ENCODE measurements at places on chromosomes 2 and 18.

DNA sequence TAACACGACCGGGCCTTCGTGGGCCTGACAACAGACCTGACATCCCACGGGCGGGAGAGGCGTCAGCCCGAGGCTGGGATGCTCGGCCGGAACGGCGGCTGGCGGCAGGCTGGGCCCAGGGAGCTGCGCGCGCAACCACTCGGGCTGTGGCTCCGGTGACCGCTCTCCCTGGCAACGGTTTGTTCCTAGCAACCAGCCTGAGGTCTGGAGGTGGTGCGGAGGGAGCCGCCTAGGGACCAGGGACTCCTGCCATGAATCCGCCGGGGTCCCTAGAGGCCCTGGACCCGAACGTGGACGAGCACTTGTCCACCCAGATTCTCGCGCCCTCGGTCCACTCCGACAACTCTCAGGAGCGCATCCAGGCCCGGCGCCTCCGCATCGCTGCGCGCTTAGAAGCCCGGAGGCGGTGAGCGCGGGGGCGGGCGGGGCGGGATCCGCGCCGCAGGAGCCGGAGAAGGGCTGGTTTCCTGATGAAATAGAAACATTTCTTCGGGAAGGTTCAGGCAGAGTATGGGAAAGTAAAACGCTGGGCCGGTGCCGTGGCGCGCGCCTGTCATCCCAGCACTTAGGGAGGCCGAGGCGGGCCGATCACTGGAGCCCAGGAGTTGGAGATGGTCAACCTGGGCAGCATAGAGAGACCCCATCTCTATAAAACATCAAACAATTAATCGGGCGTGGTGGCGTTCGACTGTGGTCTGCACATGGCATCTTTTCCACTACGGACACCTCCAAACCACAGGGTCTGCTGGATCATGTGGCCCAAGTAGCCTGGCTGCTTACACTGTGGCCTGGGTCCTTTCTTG, at the start of gene DRC1:
Gene DRC1, plus strand, starts transcription at position 182 of the 803 bp plus-strand sequence. Its CDS starts 70 bp downstream, at position 252.
- DNase-seq: no peak

GRCh38 chr2:19879120-19879519, 22.7 kb downstream of the TTC32 start:
- DNase-seq: no peak

- DNase-seq: no peak
Measured at GRCh38 chr18:59996370-59996966, 96.7 kb downstream of the PMAIP1 start.

DNA sequence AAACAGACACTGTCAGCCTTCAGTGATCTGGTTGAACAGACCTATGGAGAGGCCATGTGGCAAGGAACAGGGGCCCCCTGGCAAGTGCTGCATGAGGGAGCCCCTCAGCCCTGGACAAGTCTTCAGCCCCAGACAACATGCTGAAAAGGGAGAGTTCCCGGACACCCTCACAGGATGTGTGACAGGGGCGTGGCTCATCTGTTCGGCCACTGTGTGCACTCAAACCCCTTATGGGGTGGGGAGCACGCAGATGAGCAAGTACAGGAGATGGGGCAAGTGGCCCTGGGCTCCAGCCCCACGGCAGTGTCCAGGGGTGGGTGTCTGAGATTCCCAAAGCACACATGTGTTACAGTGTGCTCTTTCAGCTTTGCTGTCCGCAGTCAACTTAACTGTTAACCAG, 35.4 kb upstream of the MPPE1 start:
- DNase-seq: no peak

DNA sequence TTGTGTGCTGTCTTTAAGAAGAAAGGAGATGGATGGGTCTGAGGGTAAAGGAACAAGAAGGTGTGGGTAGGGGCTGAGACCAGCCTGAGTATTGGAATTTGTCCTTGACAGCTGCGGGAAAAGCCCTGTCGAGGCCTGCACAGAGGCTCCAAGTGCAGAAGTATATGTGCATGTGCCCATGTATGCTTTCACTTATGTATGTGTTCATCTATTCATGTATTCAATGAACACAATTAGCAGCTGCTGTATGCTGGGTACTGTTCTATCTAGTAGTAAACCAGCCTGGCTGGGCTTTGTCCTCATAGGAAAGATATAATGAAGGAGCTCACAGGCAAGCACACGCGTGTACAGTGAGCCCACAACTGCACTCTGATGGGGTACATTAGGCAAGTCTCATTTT, 181.4 kb downstream of the CALCRL start:
- no peak for DNase-seq

DNA sequence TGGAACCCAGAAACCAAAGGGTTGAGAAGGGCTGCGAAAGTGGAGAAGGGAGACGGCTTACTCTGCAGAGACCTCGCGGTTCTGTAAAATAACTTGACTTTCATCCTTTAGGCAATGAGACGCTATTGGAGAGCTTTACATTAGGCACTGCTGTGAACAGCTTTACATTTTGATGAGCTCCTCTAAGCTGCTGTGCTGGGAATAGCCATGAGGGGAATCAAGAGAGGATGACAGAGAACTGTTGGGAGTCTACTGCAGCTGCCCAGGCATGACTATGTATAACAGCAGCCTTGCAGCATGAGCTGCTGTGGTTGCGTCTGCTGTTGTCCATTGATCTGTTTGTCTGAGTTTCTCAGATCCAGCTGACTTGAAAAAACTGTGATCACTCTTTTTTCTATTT, 310.8 kb upstream of the MAP2 start:
- no peak for DNase-seq

- no peak for DNase-seq
Measured at GRCh38 chr2:120204945-120205670, 18.1 kb downstream of the TMEM185B start.

DNA sequence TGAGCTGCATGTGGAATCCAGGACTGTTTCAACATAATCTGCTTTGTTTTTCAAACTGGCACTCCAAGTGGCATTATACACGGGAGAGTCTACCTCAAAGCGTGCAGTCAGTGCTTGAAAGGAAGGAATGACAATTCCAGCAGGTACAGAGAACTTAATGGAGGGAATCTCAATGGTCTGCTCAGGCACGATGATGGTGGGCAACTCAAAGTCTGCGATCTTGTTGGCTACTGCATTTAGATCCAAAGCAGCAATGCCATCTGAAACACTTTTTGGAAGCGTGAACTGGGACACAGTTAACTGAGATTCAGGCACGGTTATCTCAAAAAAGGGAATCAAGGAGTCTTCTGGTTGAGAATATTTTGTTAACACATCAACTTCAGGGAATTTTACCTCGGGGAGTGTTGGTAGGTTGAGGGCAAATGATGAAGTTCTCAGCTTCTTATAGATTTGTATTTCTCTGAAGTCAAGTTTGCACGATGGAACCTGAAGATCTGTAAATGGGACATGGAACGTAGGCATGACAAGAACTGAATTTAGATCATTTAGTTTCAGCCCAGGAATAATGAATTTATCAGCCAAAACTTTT, 38.7 kb downstream of the APOB start:
- DNase-seq: no peak

GRCh38 chr2:120538691-120539423, 192.9 kb downstream of the INHBB start:
- no peak for DNase-seq

- DNase-seq: no peak
Measured at GRCh38 chr2:86050301-86050700, 55.4 kb downstream of the POLR1A start.

DNA sequence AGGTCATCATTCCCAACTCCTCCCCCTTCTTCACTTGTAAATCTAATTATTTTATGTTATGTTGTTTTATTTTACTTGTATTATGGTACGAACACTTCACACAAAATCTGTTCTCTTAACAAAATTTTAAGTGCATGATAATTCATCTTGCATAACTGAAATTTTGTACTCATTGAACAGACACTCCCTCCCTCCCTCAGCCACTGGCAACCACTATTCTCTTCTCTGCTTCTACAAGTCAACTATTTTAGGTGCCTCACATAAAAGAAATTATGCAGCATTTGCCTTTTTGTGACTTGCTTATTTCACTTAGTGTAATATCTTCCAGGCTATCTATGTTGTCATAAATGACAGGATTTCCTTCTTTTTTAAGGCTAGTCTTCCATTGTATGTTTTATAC, 30.4 kb upstream of the OSBPL6 start:
- no peak for DNase-seq

GRCh38 chr2:128631698-128632500, 313.2 kb upstream of the HS6ST1 start:
- DNase-seq: no peak

DNA sequence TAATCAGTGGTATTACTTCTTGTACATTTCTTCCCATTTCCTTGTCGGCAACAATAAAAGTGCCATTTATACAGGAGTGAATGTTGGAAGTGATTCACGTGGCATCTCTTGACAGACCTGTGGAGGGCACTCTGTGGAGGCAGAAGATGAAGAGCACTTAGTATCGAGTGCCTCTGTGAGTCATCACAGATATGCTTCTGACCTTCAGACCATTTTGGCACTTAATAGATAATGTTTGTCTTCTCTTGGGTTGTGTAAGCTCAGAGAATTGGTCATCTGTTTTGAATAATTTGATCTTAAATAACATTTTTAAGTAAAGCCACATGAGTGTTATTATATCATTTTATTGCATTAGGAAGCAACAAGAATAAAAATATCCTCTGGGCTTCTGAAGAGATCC, 305.5 kb downstream of the PTPRM start:
- DNase-seq: no peak

DNA sequence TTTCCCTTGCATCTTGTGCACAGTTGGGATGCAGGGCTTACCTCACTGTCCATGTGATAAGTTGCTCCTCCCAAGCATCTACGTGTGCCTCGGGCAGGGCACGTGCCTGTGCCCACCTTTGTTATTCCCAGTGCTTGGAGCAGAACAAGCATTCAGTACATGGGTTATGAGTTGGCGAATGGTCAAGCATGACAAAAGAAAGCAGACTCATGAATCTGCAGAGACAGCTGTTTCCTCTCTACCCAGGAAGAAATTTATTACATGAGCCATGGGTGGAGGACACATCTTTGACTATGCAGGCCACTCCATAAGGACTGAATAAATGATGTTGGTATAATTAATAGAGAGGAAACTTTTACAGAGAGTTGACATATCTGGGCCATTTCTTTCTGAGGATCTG, 127.8 kb downstream of the TPGS2 start:
- no peak for DNase-seq

- DNase-seq: no peak
Measured at GRCh38 chr2:146267093-146267492, 1577.7 kb upstream of the ACVR2A start.

- no peak for DNase-seq
Measured at GRCh38 chr18:57819671-57820460, 16.8 kb upstream of the ATP8B1 start.

DNA sequence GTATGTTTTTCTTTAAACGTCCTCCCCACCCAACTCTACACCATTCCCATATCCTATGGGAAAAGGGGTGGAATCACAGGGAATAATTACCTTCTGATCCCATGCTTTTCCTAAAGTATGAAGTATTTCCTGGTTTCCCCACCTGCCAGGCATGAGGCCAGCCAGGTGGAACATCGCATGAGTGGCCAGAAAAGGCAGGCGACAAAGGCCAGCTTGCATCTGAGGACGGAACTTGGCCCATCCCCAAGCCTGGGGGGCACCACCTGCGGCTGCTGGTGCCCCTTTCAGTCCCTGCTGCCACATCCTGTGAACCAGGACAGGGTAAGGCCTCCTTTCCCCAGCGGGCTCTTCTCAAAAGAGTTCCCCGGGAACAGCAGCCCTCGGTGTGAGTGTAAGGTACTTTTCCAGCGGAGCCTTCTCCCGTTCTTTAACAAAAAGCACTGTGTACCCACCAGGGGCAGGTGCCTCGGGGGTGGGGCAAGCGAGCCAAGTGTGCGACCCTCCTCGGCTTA, 1.2 kb upstream of the ERFE start:
- DNase-seq: no peak

GRCh38 chr2:152395572-152395971, 60.6 kb downstream of the FMNL2 start:
- DNase-seq: no peak

DNA sequence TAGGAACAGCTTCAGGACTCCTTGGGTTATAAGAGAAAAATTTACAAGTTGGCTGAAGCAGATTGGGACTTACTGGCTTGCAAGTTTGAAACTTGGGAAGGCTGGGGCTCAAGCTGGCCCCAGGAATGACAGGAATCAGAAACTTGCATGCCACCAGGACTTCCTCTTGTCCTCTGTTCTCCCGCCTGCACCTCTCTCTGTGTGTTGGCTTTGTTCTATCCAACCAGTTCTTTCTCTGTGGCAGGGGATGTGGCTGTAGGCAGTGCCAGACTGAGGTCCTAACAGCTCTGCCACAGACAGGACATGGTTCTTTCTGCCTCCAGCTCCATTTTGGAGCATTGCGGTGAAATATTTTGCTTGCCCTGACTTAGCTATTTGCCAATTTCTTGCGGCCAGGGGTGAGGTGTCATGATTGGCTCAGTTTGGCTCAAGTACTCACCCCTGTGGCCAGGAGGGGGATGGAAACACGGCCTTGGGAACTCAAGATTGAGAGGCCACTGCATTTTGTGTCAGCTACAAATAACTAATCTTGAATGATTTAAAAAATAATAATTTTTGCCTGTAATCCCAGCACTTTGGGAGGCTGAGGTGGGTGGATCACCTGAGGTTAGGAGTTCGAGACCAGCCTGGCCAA, 48.9 kb downstream of the MEP1B start:
- DNase-seq: no peak

- no peak for DNase-seq
Measured at GRCh38 chr18:2540575-2540974, 30.7 kb downstream of the METTL4 start.

GRCh38 chr2:37827455-37827854, 97.6 kb upstream of the RMDN2 start:
- DNase-seq: no peak

GRCh38 chr2:127986548-127987079, 41.2 kb downstream of the SAP130 start:
- DNase-seq: no peak

DNA sequence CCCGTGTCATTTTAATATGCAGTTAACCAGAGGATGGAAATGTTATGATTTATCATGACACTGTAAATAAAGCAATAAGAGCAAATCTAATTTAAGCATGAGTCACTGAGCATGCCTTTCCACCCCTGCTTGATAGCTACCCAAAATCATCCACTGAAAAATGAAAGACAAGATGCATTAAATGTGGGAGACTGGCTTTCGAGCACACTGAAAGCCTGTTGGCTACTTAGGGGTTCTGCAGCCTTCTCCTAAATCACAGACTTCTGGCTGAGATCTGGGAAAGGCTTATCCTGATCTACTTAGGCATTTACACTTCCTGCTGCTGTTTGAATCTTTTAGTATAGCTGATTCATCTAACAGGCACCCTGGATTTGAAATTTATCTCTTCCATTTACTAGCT, 778.3 kb upstream of the CDH7 start:
- no peak for DNase-seq

- no peak for DNase-seq
Measured at GRCh38 chr2:43146083-43146482, 80.3 kb downstream of the ZFP36L2 start.

DNA sequence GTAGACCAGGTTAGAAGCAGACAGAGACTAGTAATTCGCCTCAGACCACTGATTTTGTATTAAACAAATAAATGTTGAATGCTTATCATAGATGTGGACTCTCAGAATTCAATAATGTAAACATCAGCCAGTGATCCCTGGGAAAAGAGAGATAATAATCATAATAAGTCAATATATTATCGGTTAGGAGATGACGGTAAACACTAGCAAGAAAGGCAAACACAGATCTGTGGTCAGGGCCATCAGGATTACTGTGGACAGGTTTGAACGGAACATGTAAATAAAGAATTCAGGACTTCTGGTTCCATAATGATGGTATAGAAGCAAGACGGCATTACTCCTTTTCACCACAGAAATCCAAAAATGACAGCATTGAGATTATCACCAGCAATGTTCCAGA, 861.6 kb downstream of the CBLN2 start:
- no peak for DNase-seq

GRCh38 chr18:52220062-52220591, 119.9 kb upstream of the DCC start:
- DNase-seq: no peak

- no peak for DNase-seq
Measured at GRCh38 chr18:53952700-53953099, 271.8 kb downstream of the MBD2 start.

Measured in stimulated activated CD8-positive, alpha-beta memory T cell treated with anti-CD3 and anti-CD28 coated beads, Interleukin-4, amount 100 ng/mL, for 24 hours (primary cell).